Right cardiac atrium (tissue), 5 donors: ENCODE measurements at places on chromosomes 2 and 18.

GRCh38 chr2:237643582-237644380 lies 16.4 kb downstream of the LRRFIP1 start:
- DNase-seq = no peak

GRCh38 chr2:134167015-134167414 lies 86.9 kb upstream of the MGAT5 start:
- no peak for DNase-seq

- DNase-seq = no peak
These were observed 159.2 kb downstream of the DDX1 start for GRCh38 chr2:15750822-15751329.

GRCh38 chr2:189534854-189535832 lies 45.4 kb downstream of the SLC40A1 start:
- no peak for DNase-seq

DNA sequence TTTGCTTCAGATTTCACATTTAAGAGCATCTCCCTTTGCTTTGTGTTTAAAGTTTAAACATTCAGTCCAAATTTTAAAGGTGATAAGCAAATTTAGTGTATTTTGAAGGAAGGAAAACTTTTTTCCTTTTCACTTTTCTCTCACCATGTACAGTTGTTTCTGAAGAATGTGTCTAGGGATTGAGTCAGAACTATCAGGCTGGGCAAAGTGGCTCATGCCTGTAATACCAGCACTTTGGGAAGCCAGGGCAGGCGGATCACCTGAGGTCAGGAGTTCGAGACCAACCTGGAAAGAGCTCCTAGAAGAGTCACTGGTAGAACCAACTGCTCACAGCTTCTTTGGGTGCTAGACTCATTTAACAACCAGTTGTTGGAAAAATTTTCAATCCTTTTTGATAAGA lies 327.0 kb upstream of the THUMPD2 start:
- no peak for DNase-seq

DNA sequence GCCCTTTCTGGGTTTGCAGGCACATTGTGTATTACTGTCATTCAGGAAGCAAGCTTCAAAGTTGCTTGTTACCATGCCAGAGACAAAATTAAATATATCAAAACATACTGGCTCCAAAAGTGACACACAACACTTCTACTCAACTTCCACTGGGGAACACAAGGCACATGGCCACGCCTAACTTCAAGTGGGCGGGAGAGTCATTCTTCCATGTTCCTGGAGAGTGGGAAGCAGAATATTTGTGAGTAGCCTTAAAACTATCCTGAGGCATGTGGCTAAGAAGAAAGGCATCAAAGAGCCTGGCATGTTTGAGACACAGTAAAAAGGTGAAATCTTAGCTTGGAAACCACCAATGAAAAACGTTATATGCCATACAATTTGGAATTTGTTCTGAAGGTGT lies 90.5 kb upstream of the TACR1 start:
- no peak for DNase-seq

- DNase-seq = no peak
These were observed 618 bp upstream of the CHN1 start for GRCh38 chr2:175005733-175006264.

DNA sequence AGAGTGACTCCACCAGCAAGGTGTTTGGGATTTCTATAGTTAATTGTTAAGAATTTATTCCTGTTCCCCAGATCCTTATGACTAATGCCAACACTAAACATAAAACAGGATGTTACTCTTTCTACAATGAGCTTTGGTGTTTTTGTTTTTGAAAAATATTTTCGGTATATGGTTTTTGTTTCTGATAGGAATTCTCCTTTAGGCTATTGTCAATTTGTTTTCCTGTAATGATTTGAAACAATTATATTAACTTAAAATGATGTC lies 182.6 kb downstream of the AGAP1 start:
- DNase-seq = no peak

- DNase-seq = no peak
These were observed 22.4 kb downstream of the ARL6IP6 start for GRCh38 chr2:152740743-152741328.

GRCh38 chr2:233745073-233745755 lies 14.9 kb upstream of the UGT1A1 start:
- no peak for DNase-seq

DNA sequence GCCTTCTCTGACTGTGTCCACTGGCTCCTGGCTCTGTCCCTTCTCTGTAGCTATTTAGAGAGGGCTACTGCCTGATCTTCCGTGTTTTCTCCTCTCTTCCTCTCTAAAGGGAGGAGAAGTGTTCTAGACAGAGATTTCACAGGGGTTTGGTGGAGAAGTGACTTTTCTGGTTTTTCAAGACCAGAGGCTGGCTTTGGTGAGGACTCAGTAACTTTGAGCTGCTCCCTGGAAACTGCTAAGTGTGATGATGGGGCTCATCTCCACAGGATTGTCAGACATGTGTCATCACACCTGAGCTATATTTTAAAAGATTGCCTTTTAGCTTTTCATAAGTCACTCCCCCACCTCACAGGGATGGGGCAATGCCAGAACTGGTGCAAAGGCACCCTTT lies 6.2 kb downstream of the MAL start:
- no peak for DNase-seq

- DNase-seq = no peak
These were observed 69.8 kb downstream of the SLC66A2 start for GRCh38 chr18:79881695-79882094.

DNA sequence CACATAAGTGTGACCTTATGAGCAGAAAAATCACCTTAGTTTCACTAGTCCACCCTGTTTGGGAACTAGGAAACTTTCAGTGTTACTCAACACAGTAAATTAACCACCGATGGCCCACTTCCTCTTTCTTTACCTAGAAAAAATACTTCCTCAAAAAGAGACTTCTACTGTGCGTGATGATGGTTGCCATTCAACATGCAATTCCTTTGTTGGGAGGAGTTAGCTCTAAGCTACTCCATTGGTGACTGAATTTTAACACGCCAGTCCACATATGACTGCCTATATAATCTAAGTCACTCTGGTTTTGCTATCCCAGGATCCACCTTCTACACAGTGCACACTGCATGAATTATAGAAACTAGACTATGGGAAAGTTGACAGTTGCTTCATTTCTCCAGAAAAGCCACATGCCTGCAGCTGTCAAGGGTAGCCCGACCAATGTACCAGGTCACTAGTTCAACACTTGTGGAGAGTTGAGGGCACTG lies 47.8 kb upstream of the REG3G start:
- no peak for DNase-seq

DNA sequence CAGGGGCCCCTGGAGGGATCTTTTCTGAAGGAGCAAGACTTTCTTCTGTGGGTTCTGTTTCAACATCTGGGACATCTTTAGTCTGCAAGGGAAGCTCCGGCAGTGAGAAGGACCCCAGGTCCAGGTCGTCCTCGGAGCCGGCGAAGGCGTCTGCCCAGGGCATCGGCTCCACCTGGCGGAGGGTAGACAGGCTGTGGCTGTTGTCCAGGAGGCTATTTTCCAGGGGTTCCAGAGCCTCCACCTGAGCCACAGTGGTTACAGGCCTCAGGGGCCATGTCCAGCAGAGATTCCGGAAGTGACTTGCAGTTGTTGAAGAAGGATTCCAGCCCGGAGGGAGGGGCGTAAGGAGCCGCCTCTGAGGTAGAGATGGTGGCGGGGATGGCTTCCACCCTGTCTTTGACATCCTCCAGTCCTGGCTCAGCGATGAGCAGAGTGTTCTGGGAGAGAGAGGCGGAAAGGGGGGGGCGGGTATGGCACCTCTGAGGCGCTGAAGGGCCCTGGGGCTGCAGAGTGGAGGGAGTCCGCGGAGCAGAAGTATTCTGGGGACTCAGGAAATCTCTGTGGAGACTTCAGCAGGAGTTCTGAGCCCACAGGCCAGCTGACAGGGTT lies 891.3 kb upstream of the LRRTM1 start:
- no peak for DNase-seq
